ENCODE measurements at places on chromosomes 5 and 9.

DNA sequence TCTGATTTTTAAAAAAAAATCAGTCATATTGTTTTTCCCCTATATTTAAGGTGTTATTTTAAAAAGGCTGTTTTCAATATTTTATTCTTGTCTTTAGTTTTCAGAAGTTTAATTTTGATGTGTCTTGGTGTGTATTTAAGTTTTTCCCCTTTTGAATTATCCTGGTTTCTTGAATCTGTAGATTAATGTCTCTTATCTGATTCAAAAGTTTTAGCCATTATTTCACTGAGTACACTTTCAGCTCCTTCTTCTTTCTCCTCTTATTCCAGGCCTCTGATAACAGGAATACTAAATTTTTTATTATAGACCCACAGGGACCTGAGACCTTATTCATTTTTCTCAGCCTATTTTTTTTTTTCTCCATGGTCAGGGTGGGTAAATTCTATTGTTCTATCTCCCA is 81.8 kb downstream of the PPIC start:
- no peak for DNase-seq

- no peak for DNase-seq
Observed at GRCh38 chr9:652914-653313, 188.6 kb upstream of the DMRT1 start.

GRCh38 chr5:1747079-1747802 is 52.4 kb downstream of the MRPL36 start:
- no peak for DNase-seq

DNA sequence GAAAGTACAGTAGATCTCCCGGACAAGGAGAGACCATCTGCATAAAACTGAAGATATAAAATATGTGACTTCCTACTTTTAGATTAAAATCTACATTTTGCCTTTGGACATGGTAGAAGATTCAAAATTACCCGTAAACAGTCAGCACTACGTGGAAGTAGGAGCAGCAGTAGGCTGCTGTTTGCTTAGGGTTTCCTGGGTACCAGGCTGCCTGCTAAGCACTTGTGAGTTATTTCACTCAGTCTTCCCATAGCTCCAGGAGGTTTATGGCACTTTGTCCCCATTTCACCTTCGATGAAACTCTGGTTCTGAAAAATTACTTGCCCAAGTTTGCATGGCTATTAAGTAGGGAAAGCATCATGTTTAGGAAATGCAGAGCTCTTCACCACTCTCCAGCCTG is 92.6 kb downstream of the STK32A start:
- no peak for DNase-seq

DNA sequence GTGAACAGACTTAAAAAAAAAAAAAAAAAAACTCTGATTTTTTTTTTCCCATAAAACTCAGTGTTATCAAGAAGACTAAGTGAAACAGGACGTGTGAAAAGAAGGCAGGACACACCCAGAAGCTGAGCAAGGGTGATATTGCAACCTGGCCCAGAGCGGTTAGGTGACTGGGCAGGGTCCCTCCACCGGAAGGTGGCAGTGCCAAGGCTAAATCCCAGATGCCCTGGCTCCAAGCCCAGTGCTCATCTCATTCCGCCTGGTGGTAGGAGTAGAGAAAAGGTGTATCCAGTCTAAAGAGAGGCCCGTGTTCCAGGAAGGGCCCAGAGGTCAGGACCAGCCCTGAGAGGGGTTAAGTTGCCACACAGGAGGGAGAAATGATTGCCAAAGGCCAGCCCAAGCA is 51.5 kb upstream of the SAP30L start:
- no peak for DNase-seq

- no peak for DNase-seq
Observed at GRCh38 chr5:58963361-58963760, 380.5 kb downstream of the RAB3C start.

DNA sequence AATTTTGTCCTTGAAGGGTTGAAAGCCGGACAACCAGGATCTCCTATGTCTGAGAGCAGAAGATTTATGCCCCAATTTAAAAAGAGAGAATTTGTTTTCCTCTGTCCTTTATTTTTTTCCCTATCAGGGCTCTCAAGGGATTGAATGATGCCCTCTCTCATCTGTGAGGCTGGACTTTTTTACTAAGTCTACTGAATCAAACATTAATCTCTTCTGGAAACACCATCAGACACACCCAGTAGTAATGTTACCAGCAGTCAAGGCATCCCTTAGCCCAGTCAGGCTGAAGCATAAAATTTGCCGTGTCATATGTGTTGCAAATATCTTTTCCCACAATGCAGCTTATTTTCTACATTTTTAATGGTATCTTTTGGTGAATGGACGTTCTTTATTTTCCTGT is 1497.9 kb downstream of the MAT2B start:
- DNase-seq, result no peak

DNA sequence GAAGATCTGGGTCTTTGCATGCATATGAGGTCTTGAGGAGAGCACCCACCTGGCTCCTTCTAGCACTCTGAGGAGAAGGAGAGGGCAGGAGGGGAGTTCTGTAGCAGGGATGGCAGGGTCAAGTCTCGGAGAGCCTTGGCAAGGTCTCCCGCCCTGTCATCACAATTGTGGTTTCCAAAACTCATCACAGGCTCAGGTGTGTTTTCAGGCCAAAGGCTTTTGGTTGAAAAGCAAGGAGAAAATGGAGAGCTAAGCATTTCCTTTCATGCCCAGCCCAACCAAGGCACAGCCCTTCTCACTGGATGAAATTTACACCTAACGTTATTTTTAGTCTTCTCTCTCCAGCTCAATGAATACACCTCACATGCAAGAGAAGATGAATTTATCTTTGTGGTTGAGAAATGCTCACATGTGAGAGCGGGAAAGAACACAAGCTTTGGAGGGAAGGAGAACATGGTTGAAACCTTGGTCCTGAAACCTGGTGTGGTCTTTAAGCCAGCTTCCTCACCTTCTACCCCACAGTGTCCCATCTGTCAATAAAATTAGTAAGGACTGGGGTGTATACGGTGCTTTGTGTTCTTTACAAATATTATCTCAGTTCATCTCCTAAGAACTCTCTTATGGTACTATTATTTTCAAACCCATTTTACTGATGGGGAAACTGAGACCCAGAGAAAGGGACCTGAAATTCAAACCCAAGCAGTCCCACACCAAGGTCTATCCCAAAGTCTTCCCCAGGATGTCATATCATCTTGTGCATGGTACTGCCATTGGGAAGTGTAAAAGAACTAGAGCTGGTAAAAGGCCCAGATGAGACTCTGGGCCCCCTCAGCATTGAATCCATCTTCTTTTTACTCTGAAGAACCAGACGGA is 47.8 kb upstream of the CPEB4 start:
- DNase-seq, result no peak
